T-helper 17 cell (primary cell): ENCODE measurements at places on chromosomes 5 and 9.

GRCh38 chr5:151338734-151339133 lies 8.6 kb downstream of the SLC36A2 start:
- no peak for DNase-seq

DNA sequence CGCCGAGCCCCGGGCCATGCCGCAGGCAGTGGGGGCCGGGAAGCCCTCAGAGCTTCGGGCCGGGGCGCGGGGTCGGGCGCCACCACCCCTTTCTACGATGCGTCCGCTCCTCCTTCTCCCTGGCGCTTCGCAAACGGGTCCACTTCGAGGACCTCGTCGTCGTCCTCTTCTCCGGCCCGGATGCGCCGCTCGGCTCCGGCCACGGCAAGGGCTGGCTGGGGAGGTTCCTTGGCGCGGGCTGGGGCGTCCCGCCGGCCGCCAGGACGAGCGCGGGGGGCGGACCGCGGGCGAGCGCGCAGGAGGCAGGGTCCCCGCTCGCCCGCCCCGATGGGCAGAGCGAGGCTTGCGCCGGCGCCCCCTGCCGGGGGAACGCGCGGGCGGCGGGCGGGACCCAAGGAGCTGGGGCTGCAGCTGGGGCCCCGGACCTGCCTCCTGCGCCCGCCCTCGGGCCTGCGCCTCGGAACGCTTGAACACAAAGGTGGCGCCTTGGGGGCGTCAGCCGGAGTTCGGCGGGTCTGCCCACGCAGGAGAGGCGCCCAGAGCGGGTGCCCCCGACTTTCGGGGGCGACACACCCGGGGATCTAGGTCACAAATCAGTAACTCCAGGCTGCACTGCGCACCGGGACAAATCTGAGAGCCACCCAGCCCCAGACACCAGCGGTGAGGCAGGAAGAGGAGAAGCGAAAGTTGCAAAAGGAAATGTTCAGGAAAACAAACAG lies at the start of gene ROR2:
ROR2 (minus strand) TSS at position 283 of the 719 bp plus-strand sequence.
- DNase-seq = peak; percentile 23

GRCh38 chr5:150066901-150067396 lies 19.4 kb downstream of the CSF1R start:
- DNase-seq = no peak

GRCh38 chr5:55994495-55994997 lies at the start of gene IL6ST:
IL6ST (minus strand) TSS chr5:55994963; CDS start chr5:55976278, 18,685 bp downstream.
- DNase-seq = peak; percentile 21

DNA sequence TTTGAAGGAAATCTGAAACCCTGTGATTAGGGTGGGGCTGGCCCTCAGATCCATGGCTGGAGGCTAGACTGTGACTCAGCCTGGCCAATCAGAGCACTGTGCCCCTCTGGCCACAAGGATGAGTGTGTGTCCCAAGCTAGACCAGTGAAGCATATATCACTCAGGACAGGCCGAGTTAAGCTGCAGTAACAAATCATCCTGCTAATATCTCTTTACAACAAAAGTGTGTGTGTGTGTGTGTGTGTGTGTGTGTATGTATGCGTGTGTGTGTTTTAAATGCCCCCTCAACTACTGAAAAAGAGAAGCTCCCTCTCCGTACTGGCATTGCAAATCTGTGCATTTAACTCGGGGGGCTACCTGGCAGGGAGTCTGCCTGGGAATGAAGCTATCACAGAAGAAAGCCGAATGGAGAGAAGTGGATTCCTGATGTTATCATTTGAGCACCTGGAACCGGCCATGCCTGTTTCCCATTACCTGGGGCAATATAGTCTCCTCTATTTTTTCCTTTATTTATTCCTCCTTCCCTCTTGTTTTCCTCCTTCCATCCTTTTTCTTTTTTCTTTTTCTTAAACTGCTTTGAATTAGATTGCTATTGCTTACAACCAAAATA lies 25.6 kb downstream of the STC2 start:
- no peak for DNase-seq

- DNase-seq = no peak
Measured at GRCh38 chr5:146461319-146461718, 14.2 kb downstream of the TCERG1 start.

DNA sequence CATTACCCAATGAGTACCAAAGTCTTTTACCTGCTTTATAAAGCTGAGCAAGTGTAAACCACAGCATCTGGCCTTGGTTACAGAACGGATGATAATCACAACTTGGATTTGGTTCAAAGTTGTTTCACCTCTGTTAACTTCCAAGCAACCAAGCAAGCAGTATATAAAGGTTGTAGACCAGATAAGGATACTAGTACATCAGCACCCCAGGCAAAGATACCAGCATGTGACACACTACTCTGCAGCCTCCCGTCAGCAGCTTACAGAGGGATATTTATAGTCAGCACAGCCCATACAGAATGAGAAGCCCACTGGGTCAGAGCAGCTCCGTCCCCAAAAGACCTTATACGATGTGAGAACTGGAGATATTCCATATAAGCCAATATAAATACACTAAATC lies 193.3 kb downstream of the SMARCA2 start:
- no peak for DNase-seq

DNA sequence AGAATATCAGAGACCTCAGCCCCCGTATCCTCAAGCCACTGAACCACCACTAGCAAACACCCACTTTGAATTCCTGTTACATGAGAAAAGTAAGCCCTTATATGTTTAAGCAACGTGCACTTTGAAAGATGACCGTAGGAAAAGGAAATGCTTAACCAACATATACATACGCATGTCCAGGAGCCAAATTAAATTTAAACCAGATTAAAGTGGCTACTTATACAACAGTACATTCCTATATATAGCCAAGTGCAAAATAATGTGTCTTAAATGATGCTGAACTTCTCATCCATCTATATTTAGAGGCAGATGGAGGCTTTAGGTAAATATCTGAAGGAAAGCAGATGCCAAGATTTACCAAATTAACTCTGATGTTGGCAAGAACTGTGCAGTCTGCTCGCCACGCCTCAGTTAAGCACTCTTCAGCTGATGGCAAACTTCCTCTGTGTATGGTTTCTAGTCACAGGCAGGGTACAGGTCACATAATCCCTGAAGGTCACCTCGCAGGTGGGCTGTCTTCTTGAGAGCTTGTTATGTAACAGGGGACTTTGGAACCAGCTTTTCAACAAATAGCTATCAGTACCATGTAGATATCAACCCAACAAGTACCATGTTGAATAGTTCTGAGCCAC lies 8.6 kb downstream of the GCNT4 start:
- no peak for DNase-seq

- no peak for DNase-seq
Measured at GRCh38 chr5:53730943-53731342, 170.5 kb downstream of the NDUFS4 start.

DNA sequence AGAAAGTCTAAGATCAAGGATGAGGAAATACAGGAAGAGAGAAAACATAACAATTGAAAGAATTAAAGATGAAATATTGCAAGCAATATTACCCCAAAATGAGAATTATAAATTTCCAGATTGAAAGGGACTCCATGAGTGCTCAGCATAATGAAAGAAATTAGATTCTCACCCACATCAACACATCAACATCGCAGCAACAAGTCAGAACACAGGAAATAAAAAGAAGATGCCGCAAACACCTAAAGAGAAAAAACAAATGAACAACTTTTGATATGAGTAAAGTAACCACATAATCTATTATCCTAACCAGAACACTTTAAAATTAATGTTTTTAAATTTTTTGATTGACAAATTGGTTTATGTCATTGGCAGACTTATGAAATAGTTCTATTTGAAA lies 318.3 kb upstream of the PTGER4 start:
- DNase-seq = no peak

DNA sequence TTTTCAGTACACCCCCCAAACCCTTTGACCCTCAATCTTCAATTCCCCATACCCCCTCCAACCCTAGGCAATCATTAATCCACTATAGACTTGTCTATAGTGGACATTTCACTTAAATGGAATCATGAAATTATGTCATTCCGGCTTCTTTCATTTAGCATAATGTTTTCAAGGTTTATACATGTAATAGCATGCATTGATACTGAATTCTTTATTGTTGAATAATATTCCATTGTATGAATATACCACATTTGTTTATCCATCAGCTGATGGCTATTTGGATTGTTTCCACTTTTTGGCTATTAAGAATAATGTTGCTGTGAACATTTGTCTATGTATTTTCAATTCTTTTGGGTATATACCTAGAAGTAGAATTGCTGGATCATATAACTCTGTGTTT lies 238.8 kb downstream of the PDE4D start:
- no peak for DNase-seq

DNA sequence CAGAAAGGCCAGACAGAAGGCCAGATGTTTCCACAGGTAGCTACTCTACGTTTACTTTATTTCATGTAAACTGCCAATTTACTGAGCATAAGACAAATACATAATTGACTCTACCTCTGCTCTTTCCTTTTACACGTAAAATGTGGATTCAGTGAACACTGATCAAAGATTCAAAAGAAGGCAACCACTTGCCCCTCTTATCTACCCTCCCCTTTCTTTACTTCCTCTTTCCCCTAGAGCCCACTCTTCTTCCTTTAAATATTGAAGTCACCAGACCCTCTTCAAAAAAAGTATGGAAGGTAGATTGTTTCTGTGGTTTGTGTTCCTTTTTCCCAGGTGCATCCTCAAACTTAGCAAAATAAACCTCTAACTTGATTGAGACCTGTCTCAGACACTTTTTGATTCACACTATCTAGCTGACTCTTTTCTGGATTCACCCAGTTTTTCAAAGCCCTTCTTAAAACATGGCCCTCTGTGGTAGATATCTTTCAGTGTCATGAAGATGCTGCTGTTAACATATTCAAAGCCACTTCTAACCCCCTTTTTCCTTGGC lies 6.7 kb downstream of the FAM114A2 start:
- DNase-seq = no peak

GRCh38 chr5:92687821-92688722 lies 892.9 kb downstream of the NR2F1-AS1 start:
- no peak for DNase-seq

GRCh38 chr5:73625944-73626811 lies at the start of gene ARHGEF28:
ARHGEF28 (plus strand) TSS chr5:73626196; CDS start chr5:73684852, 58,656 bp downstream.
- DNase-seq = no peak

DNA sequence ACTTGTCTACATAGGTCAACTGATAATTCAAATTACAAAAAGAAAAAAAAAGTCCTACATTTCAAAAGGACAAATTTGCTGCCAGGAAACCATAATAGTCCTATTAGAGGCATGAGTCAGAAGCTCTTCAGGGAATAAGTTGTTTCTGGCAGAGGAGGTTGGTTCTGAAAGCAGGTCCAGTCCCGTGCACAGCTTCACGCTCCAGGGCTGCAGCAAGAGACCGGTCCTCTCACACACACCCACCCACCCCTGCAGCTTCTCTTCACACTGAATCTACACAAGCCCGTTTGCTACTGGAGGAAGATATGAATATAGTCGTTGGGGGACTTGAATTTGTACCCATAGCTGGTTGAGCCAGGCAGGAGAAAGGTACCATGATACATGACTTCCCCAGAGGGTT lies 36.9 kb upstream of the SLC1A3 start:
- no peak for DNase-seq

- no peak for DNase-seq
Measured at GRCh38 chr9:130175355-130175754, 3.2 kb downstream of the NCS1 start.
